ENCODE measurements at places on chromosomes 2 and 18. TPM values are rescaled to one million over a fixed set of nuclear protein-coding genes. Genes with fewer than 3 reads are reported as not detected.

The TMEM198 gene
- total RNA-seq: 0.42 TPM

The GPR75 gene
- 2.7 TPM for total RNA-seq

The DQX1 gene
- 0.23 TPM for total RNA-seq

- no peak overlapping the region for H3K4me3 ChIP-seq
- DNase-seq: no peak
- H3K36me3 ChIP-seq: no peaks in the 10 kb centered on the region
- H3K27ac ChIP-seq: no peak overlapping the region
Observed at GRCh38 chr18:57270156-57270555, 82.2 kb upstream of the ST8SIA3 start.

- H3K27me3 ChIP-seq: peaks cover 23% of the 10 kb centered on the region
- peak within 1 kb of the TSS; percentile 94 for H3K27ac ChIP-seq
- H3K4me1 ChIP-seq: peaks cover 22% of the 10 kb centered on the region
- peak; percentile 50 for DNase-seq
Observed at GRCh38 chr2:176269319-176270099, at the start of gene MTX2. Gene MTX2, plus strand, starts transcription at chr2:176269442. Its CDS starts 188 bp downstream, at chr2:176269630.

DNA sequence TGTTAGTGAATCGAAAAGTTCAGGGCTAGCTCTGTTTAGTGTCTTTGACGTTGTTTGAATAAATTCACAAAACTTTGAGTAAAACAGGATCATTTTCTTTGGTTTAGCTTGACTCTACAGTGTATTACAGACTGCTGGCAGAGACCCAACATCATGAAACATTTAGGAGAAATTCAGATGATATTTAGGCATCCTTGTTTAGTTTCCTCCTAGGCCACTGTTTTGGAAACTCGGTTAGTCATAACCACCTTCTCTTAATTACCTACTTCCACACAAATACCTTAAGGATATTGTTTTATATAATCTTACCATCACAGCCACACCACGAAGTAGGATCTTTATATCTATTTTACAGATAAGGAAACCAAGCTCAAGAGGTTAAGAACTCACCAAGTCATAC lies 7.8 kb downstream of the LIMS1 start:
- H3K4me3 ChIP-seq: no peak overlapping the region
- peaks cover 12% of the 10 kb centered on the region for H3K4me1 ChIP-seq
- no peaks in the 10 kb centered on the region for H3K27me3 ChIP-seq
- DNase-seq: no peak

DNA sequence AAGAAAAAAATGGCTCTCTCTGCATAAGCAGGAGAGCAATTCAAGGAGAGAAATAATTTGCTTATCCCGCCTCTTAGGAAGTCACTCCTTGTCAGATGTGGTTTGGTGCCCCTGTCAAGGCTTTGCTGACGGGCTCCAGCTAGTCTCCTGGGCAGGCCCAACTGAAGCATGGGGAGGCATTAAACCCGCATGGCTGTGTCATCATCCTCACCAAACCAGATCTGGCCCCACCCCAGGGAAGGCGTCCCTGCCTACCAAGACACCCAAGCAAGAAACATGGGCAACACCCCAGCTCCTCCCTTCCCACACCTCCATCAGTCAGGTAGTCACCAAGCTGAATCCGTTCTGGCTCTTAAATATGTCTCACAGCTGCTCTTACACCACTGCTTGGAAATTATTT lies 108.0 kb downstream of the SGPP2 start:
- no peak overlapping the region for H3K27ac ChIP-seq
- H3K36me3 ChIP-seq: peaks cover 2% of the 10 kb centered on the region
- H3K27me3 ChIP-seq: no peaks in the 10 kb centered on the region
- no peak for DNase-seq
